Thyroid gland (tissue), 4 donors: ENCODE measurements at places on chromosomes 4 and X. TPM values are rescaled to one million over a fixed set of nuclear protein-coding genes. Genes with fewer than 3 reads are reported as not detected.

Gene PABPC1L2A
- total RNA-seq, result not detected

DNA sequence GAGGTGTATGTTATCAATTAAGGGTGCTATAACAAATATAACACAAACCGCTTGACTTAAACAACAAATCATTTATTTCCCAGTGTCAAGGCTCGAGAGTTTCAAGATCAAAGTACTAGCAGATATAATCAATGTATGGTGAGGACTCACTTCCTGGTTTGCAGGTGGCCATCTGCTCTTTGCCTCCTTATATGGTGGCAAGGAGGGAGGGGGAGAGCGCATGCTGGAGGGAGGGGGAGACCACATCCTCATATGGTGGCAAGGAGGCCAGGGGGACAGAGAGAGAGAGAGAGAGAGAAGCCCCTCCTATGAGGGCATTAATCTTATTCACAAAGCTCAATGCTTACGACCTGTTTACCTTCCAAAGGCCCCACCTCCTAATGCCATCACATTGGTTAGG lies 372.3 kb upstream of the SPOCK3 start:
- DNase-seq, result no peak

DNA sequence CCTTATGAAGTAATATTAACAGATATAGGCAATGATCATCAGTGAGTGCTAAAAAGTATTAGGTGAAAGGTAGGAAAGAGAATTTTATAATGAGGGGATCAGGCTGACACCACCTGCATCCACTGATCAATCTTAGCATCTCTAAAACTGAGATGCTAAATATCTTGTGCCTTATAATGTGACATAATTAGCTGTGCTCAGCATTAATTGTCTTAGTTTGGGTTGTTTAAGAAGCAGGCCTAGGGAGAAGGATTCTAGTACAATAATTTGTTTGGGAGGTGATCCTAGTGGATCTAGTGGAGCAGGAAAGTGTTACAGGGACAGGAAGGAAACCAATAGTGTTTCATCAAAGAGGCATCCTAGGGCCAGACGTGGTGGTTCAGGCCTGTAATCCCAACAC lies 22.2 kb upstream of the PAPSS1 start:
- DNase-seq, result no peak

GRCh38 chr4:11732155-11732554 lies 303.5 kb upstream of the HS3ST1 start:
- no peak for DNase-seq

DNA sequence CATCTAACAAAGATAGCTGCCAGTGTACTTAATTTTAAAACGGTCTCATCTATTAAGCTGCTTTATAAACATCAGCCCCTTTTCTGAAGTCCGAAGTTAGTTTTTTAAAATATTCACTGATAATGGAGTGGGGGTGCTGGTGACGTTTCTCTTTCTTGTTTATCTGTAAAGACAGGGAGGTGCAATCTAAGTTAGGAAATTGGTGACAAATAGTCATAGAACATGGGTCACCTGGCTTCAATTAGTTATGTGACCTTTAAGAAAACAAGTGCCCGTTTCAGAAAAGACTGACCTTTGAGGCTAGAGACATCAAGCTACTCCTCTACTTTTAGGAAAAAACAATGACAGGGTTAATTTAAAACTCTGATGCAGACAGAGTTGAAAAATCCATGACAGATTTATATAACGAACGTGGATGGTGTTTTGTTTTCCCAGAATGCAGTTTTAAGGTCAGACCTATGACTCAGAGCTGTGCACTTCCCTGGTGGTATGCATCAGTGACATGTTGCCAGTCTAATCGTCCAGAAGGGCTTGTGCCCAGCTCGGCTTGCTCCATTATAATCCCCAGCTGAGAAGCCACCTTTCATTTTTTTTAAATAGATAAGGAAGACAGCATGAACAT lies 38.2 kb downstream of the FHL1 start:
- DNase-seq, result no peak
